ENCODE measurements at places on chromosomes 1 and 21. TPM values are rescaled to one million over a fixed set of nuclear protein-coding genes. Genes with fewer than 3 reads are reported as not detected.

GRCh38 chr21:20735257-20735656 lies 263.0 kb upstream of the NCAM2 start:
- no peaks in the 10 kb centered on the region for H3K36me3 ChIP-seq
- no peak overlapping the region for H3K4me3 ChIP-seq
- no peaks in the 10 kb centered on the region for H3K4me1 ChIP-seq
- H3K27me3 ChIP-seq: no peaks in the 10 kb centered on the region
- no peak overlapping the region for H3K27ac ChIP-seq

- no peak for DNase-seq
- no peaks in the 10 kb centered on the region for H3K36me3 ChIP-seq
- no peaks in the 10 kb centered on the region for H3K27me3 ChIP-seq
- H3K27ac ChIP-seq: no peak overlapping the region
- H3K4me1 ChIP-seq: no peaks in the 10 kb centered on the region
- no peak overlapping the region for H3K4me3 ChIP-seq
Measured at GRCh38 chr1:64685765-64686341, 59.0 kb upstream of the RAVER2 start.

GRCh38 chr21:45390121-45390751 lies 14.7 kb upstream of the COL18A1 start:
- H3K36me3 ChIP-seq: no peaks in the 10 kb centered on the region
- H3K27ac ChIP-seq: no peak overlapping the region
- H3K27me3 ChIP-seq: peaks cover 3% of the 10 kb centered on the region

Gene CNR2
- 0.05 TPM for total RNA-seq

DNA sequence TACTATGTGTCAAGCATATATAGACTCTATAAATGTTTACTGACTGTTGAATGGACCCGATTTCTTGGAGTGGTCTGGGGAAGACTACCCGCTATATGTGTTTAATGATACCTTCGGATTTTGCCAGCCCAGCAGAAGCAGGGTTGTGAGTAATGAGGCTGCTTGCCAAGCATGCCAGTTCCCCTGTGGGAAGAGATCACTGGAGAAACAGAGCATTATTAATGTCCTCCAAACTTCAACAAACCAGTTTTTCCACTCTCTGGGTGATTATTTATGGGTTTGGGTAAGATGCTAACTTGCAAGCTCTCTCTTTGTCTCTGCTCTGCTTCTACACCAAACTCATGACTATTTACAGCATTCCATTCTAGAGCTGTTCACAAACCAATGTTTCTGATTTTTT lies 25.1 kb upstream of the PHGDH start:
- no peak for DNase-seq
- no peaks in the 10 kb centered on the region for H3K36me3 ChIP-seq
- H3K4me3 ChIP-seq: no peak overlapping the region
- peaks cover 45% of the 10 kb centered on the region for H3K27me3 ChIP-seq

DNA sequence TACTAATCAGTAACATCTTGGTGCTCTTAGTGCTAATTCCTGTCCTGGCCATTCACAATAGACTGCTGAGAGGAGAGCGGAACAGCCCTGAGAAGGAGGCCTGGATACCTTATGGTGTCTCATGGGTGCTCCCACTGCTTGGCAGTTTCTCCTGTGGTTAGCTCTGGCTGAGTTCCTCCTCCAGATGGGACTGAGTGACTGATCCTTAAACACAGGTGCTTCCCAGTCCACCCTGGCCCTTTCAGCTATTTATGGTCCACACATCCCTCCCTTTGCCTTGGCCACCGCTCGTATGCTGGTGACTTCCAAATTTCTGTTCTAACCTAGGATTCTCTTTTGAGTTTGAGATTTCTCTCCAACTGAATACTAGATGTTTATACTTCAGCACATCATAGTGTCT lies 157.0 kb upstream of the CACNA1E start:
- no peak overlapping the region for H3K4me3 ChIP-seq
- no peaks in the 10 kb centered on the region for H3K36me3 ChIP-seq
- H3K27ac ChIP-seq: no peak overlapping the region
- DNase-seq: no peak
- H3K27me3 ChIP-seq: peaks cover 16% of the 10 kb centered on the region

Gene PPIAL4G
- total RNA-seq: 0.05 TPM

GRCh38 chr1:66291531-66291864 lies 242.5 kb upstream of the SGIP1 start:
- H3K4me1 ChIP-seq: peaks cover 37% of the 10 kb centered on the region
- no peaks in the 10 kb centered on the region for H3K27me3 ChIP-seq

- H3K4me1 ChIP-seq: peaks cover 2% of the 10 kb centered on the region
- H3K36me3 ChIP-seq: no peaks in the 10 kb centered on the region
- no peak for DNase-seq
- H3K27me3 ChIP-seq: peaks cover 80% of the 10 kb centered on the region
Measured at GRCh38 chr21:44712203-44713028, 1.0 kb upstream of the TSPEAR start.

GRCh38 chr1:223707256-223708000 lies 4.9 kb upstream of the CAPN2 start:
- H3K4me3 ChIP-seq: no peak overlapping the region
- no peaks in the 10 kb centered on the region for H3K36me3 ChIP-seq
- no peak for DNase-seq

Gene DCDC2B
- not detected for total RNA-seq

DNA sequence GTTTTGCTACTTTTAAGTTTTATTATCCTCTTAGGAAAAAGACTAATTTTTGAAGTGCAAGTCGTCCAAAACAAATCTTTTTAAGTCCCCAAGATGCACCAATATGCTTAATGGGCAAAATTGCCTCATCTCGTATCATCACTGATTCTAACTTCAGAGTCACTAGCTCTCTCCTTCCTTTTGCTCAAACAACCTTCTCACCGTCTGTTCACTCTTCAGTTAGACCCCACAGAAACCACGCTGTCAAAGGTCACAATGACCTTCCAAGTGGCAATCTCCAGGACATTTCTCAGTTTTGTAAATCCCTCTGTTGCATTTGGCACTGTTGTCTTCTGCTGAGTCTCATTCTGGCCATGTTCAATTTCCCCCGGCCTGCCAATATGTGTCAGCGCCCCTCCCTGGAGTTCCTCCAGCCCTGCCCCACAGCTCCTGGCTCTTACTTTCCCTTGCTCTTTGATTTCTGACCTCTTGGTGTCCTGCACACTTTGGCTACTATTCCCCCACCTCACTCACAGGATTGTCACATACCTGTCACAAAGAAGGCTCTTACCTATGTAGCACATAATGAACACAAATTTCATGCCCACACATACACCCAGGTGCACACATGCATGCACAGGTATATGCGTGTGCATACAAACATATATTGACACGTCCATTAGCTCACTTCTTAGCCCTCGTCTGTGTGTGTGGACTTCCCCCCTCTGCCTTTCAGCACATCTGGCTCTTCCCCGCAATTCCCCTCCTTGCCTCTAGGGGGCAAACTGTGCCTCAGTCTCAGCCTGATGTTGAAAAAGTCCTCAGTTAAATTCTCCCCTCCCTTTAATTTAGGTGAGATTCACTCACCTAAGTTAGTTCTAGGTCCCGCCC lies 354.0 kb upstream of the DUSP10 start:
- peaks cover 8% of the 10 kb centered on the region for H3K27me3 ChIP-seq
- no peak overlapping the region for H3K27ac ChIP-seq
- H3K36me3 ChIP-seq: no peaks in the 10 kb centered on the region
- peak; percentile 22 for DNase-seq
- no peak overlapping the region for H3K4me3 ChIP-seq
